ELR (cell line): ENCODE measurements at places on chromosomes 7 and 10.

GRCh38 chr7:35694161-35694783, 663 bp downstream of the HERPUD2 start:
- peak; percentile 51 for DNase-seq

DNA sequence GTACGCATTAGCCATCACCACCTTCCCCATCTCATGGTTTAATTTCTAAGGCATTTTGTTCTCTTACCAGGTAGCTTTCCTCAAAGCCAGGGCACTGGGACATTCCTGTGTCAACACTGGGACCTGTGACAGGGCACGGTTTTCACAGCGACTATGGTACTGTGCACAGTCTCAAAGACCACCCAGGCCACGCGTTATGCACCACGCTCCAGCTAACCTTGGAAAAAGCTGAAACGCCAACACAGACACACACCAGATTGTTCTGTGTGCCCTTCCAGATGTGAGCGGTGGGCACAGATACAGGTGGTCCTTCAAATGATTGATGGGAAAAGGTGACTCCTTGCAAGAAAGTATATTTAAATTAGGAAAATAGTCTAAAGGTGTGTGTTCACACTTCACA, 337.3 kb downstream of the WDR37 start:
- DNase-seq, result no peak

DNA sequence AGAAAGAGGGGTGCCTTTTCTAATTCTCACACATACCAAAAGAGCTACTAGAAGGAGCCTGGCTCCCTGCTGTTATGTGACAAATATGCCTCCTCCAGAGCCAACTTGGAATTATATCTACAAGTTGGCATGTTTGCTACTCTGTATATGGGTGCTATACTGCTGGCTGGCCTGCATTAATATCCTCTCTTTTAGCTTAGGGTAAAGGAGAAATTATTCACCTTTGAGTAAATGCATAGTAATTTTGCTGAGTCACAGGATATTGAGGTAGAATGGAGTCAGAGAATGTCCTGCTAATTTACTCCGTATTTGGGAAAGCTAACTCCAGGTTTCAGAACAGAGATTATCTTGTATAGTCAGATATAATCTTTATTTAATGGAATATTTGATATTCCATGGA, 24.2 kb upstream of the LIPN start:
- DNase-seq, result peak; percentile 64

- no peak for DNase-seq
These were observed 78.1 kb downstream of the HDAC9 start for GRCh38 chr7:18573410-18574234.

DNA sequence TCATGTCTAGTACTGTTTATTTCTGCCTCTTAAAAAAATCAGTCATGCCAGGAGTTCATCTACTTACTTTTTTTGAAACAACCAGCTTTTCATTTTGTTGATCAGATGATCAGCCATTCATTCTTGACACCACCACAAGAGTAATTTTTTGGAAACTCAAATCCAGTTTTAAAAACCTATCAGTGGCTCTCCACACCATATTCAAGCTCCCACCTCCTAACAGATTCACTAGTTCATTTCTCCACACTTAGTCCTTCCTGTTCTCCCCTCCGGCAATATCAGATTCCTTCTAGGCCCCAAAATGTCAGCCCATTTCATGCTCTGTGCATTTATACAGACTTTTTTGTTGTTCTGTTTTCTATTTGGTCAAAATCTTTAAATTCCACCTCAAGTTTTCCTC, 341.6 kb downstream of the RNLS start:
- no peak for DNase-seq

DNA sequence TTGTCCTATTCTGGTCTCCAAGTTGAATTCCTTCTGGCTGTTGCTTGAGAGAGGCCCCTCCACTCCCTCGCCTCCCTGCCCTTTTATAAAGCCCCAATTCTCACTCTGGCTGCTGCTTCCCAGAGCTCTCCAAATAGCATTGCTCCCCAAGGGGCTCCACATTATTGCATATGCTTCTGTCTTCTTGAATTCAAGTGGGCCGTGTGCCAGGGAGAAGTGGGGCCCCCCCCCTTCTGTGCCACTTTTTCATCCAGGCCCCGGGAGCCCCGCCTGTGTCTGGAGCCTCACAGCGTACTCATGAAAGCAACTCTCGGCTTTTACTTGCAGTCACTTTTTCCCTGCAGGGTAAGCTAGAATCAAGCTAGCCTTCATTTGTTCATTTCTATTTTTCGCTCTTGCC, 265.1 kb downstream of the CCSER2 start:
- no peak for DNase-seq

DNA sequence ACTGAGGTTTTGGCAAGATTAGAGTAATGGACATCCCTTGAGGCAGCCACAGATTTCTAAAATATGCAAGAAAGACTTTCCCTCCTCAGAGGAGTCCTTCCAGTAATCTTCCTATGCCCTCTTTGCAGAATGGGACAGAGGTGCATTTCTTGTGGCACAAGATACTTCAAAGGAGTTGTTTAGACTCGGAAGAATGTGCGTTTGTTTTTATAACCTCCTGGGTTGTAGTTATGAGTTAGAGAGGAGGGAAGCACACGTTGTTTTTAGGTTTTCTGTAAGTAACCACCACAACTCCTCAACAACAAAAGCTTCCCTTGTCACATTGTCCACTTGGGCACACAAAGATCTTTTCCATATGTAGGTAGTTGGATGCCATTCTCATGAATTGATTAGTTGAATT, 78.1 kb upstream of the GLI3 start:
- DNase-seq, result peak; percentile 15

DNA sequence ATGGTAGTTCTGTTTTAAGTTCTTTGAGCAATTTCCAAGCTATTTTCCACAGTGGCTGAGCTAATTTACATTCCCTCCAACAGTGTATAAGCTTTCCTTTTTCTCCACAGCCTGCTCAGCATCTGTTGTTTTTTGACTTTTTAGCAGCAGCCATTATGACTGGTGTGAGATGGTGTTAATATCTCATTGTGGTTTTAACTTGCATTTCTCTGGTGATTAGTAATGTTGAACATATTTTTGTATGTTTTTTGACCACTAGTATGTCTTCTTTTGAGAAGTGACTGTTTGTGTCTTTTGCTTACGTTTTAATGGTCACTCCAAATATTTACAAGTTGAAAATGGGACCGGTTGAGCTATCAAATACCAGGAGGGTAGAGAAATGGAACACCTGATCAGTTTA, 20.4 kb downstream of the GNG11 start:
- DNase-seq, result peak; percentile 50
